Hypothalamus (tissue), 51 donors: ENCODE measurements at places on chromosomes 12 and 14.
A peak's percentile ranks its signal among the peaks of the same experiment; 100 is the strongest.

DNA sequence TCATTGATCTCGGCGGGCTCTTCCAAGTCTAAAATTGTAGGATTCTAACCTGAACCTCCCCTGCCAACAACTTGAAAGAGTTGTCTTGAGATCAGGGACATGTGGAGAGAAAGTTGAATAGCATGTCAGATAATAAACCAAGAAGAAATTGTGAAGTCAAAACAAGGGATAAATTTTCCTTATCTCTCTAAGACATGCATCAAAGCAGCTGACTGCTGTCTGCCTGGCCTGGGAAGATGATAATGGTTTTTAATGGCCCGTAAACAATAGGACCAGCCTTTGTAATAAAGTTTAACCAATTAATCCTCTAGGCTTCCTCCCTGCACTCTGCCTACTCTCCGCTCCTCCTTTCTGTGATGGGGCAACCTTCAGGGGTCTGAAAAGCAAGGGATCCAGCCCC lies 67.9 kb downstream of the DPF3 start:
- no peak for DNase-seq

- peak; percentile 8 for DNase-seq
Measured at GRCh38 chr12:105705765-105706164, 375.3 kb downstream of the C12orf75 start.

DNA sequence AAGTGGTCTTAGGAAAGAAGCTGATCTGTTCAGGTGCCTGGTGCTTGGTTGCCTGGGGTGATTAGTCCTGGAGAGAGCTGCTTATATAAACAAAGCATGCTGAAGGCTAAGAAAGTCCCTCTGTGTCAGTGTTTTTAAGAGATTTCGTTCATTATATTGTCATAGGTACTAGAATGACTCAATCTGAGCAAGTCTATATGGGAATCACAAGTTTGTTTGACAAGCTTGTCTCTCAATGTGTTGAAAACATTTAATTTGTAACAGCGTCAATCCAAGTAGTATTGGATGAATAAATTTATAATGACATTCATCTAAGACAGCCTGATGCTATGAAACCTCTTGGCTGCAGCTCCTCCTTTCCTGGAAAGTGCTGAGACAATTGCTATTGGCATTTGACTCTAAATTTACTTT lies 256.3 kb downstream of the TMTC2 start:
- no peak for DNase-seq

DNA sequence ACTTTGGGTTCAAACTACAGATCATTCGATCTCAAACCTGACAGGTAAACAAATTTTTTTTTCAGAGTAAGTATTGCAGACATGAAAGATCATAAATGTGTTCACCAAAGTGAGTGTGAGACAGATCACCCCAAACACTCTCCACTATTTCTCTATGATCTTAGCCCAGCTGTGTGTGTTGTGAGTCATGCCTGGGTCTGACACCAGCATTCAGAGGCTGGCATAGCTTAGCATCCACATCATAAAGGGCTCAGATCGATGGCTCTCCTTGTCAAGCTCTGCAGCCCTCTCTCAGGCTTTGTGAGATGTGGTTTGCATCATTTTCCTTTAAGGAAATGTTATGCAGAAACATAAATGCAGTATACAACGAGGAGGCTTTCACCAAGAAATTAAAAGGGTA lies 164.9 kb downstream of the ETV6 start:
- DNase-seq, result no peak

- DNase-seq, result no peak
Measured at GRCh38 chr14:23425169-23425568, 10.3 kb downstream of the MYH7 start.

GRCh38 chr12:41967668-41968500 lies 176.8 kb downstream of the GXYLT1 start:
- DNase-seq, result no peak

DNA sequence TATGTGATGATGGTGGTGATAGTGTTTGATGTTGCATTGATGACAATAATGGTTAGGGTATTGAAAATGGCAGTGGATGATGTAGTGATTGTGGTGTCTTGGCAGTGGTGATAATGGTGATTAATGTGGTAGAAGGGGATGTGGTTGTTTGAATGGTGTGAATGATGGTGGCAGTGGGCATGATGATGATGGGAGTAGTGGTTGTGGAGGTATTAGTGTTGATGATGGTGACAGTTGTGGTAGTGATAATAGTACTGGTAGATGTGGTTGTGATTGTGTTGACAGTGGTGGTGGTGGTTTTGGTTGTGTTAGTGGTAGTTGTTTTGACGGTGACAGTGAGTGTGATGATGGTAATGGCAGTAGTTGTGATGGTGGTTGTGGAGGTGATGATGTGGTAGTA lies 1049.0 kb downstream of the VRK1 start:
- DNase-seq, result no peak

DNA sequence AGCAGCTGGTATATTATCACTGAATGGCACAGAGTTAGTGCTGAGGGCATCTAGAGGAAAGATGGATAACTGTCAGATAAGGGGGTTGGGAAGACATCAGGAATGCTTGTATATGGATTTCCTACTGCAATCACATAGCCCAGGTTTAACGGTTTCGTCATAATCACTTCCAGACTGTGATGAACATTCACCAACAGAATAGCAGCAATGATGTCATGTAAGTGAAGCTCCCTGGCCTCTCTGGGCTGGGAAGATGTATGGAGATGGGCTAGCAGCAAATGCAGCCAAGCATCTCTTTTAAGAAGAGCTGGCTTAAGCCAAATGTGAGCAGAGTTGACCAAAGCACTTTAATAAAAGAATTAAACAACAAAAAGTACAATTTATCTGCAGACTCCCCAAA lies 714.6 kb downstream of the GALC start:
- DNase-seq, result no peak

- DNase-seq, result no peak
Measured at GRCh38 chr12:94761559-94761958, 111.2 kb upstream of the TMCC3 start.

DNA sequence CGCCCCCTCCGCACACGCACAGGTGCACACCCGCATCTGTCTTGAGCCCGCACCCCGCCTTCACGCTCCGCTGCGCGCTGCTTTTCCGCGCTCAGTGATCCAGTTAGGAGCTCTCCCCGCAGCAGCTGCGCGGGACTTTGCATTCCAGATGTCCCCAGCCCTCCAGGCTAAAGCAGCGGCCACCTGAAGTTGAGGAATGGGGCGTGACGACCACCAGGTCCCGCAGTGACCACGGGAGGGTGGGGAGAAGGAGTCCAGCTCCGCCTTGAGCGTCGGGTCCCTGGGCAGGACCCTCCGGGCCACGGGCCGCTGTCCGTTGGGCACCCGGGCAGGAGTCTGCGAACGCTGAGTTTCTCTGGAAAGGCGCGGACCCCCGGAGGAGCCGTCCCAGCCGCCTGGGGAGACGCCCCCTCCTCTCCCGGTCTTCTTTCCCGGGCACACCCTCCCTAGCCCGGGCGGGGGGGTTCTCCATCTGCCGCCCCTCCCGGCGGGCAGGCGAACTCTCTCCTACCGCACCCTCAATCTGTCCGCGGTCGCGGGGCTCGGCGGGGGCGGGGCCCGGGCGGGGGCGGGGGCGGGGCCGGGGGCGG lies 334 bp upstream of the TMEM132C start:
- no peak for DNase-seq

DNA sequence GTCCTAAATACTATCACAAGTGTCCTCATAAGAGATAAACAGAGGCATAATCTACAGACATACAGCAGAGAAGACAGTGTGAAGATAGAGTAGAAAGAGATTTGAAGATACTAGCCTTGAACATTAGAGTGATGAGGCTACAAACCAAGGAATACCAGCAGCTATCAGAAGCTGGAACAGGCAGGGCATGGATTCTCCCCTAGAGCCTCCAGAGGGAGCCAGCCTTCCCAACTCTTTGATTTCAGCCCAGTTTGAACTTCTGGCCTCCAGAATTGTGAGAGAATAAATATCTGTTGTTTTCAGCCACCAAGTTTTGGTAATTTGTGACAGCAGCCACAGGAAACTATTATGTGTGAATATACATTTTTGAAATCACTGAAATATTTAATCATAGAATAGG lies 47.2 kb downstream of the CCDC91 start:
- DNase-seq, result no peak

- DNase-seq, result no peak
Measured at GRCh38 chr12:88409257-88409656, 171.0 kb downstream of the KITLG start.

- no peak for DNase-seq
Measured at GRCh38 chr12:6724409-6724797, 557 bp downstream of the COPS7A start.

- DNase-seq, result no peak
Measured at GRCh38 chr12:59716043-59716442, 120.2 kb downstream of the SLC16A7 start.

DNA sequence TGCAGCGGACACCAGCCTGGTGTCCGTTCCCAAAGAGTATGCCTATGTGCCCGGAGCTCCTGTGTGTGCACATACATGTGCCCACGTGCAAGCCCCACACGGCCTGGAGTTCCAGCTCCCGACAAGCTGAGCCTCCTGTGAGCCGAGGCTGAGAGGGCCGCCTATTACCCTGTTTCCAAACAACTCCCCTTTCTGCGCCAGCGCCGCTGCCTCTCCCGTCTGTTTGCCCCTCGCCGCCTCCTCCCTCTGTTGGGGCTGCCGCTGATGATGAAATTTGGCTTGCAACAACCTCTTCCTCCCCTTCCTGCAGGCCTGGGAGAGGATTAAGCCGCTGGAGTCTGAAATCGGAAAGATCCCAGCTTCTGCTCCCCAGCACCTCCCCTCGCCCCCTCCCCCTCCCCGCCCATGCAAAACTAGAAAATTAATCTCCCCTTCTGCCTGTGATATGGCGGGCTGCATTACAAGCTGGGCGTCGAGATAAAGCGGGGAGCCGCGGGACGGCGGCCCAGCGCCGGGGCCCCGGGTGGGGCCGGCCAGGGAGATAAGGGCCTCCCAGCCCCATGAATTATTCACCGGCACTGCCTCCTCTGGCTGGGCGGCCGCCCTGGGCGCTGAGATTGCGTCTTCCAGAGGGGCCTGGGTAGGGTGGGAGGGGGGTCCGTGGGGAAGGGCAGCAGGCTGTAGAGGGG lies 6.8 kb upstream of the ASIC1 start:
- DNase-seq, result no peak

GRCh38 chr12:82682326-82682725 lies 4.4 kb upstream of the TMTC2 start:
- no peak for DNase-seq

- no peak for DNase-seq
Measured at GRCh38 chr12:42873401-42873800, 283.9 kb upstream of the PRICKLE1 start.

- no peak for DNase-seq
Measured at GRCh38 chr12:77816196-77816595, 14.5 kb upstream of the NAV3 start.

GRCh38 chr12:57513266-57513665 lies 7.0 kb downstream of the DDIT3 start:
- no peak for DNase-seq

GRCh38 chr14:58738189-58738836 lies 100.6 kb downstream of the DACT1 start:
- no peak for DNase-seq

GRCh38 chr14:100557658-100558057 lies 29.6 kb downstream of the BEGAIN start:
- no peak for DNase-seq

- DNase-seq, result no peak
Measured at GRCh38 chr12:109542014-109542413, 31.3 kb downstream of the MMAB start.

- no peak for DNase-seq
Measured at GRCh38 chr12:115871714-115872113, 405.8 kb downstream of the MED13L start.

- no peak for DNase-seq
Measured at GRCh38 chr12:81888961-81889360, 129.8 kb upstream of the PPFIA2 start.

DNA sequence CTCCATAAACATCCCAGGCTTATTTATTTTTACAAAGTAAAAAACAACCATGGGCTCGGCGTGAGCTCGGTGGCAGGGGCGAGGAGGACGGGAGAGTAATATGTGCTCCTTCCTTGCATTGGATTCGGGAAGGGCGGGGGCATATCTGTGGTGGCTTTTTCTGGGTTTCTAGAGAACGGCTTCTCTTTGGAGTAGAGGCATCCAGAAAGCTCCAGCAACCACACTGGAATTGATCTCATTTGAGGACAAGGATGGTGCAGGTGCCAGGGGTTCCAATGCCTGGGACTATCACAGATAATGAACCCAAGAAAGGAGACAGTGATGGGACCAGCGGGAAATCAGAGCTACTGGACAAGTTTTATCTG lies 18.9 kb downstream of the ADGRD1 start:
- DNase-seq, result no peak

DNA sequence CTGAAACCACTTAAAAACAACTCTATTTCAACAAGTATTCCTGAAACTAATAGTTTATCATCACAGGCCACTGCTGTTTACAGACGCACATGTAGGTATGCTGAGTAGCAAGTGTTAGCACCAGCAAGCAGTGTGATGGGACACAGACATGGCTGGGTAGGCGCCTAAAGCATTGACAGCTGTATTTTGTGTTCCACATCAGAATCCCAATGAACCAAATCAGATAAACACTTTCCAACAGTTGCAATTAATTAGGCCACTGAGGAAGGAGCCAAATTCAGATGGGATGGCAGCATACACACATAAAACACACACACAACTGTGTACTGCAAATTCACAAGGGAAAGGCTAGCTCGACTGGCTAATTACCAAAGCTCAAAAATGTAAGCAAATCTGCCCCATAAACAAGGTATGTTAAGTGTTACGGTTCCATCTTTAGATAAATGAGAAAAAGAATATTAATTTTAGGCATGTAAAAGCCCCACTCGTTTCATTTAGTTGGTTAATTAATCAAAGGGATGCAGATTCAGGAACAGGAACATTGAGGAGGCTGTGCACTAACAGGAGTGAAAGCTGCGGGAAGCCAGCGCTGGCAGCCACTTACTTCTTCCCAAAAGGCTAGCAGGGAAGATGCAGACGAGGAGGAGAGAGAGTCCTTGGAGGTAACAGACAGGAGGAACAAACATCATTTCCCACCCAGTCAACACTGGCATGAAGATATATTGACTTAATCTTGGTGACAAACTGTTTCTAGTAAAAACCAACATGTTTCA lies 33.4 kb downstream of the AMN start:
- DNase-seq, result no peak

DNA sequence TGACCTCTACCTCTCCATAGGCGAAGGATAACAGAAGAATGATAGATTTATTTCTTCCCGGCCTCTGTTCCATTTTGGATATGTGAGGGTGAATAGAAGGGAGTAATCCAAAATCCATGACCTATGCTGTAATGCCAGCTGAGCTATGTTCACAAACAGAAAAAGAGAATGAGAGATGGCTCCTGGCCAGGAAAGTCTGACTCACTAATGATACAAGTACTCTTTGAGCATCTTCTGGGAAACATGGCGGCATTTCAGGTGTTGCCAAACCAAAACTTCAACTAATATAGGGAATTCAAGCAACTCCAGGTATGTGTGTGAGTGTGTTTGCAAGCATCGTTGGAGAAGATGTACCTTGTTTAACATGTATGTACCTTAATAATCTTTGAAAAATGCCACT lies 55.1 kb downstream of the MED13L start:
- no peak for DNase-seq

DNA sequence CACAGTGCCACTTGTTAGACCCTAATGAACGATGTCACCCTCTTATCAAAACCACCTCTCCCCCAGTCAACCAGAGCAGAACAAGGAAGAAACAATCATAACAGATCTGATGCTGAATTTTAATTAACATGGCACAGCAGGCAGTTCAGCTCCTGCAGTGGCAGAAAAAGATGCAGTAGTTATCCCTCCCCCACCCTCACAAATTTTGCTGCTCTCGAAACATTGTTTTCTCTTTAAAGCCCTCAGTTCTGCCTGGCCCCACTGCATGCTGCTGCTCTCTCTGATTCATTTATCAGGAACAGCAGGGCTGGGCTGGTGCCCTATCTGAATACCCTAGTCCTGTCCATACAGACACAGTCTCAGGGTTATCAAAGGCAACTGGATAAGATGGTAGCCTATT lies 12.2 kb downstream of the CCDC175 start:
- no peak for DNase-seq
